Left kidney (tissue), 8 donors: ENCODE measurements at places on chromosomes 3 and 15. TPM values are rescaled to one million over a fixed set of nuclear protein-coding genes. Genes with fewer than 3 reads are reported as not detected.

The TM4SF18 gene
- 29.8 TPM for polyA plus RNA-seq

The C3orf85 gene
- 17.9 TPM for polyA plus RNA-seq

The TUSC7 gene
- not detected for polyA plus RNA-seq

DNA sequence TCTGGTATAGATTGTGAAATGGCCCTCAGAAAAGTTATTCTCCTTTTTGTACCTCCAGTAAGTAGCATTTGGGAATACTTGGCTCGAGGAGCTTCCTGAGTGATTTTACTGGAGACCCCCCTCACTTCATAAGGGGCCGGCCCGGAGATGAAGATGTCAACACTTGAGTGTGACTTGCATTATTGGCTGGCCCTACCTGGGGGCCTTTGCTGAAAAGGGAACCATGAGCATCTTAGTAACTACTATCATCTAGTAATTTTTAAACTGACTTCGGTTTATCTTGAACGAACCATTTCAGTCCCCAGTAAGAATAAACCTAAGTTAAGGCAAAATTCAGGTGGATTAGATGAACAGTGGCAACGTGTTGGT, 1.3 kb downstream of the FAIM start:
- DNase-seq = no peak

- no peak for DNase-seq
These were observed 22.1 kb downstream of the SIAH2 start for GRCh38 chr3:150740733-150741496.

DNA sequence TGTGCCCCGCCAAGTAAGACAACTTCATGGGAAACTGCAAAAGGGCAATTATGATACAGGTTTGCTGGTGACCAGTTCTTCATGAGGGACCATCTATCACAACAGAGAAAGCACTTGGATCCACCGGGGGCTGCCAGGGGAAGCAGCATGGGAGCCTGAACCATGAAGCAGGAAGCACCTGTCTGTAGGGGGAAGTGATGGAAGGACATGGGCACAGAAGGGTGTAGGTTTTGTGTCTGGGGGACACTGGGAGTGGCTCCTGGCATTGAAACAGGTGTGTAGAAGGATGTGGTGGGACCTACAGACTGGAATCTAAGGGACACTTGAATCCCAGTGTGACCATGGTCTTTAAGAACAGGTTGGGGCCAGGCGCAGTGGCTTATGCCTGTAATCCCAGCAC, 22.6 kb downstream of the MKRN2 start:
- DNase-seq = no peak
